ENCODE measurements at places on chromosomes 5 and 9.

DNA sequence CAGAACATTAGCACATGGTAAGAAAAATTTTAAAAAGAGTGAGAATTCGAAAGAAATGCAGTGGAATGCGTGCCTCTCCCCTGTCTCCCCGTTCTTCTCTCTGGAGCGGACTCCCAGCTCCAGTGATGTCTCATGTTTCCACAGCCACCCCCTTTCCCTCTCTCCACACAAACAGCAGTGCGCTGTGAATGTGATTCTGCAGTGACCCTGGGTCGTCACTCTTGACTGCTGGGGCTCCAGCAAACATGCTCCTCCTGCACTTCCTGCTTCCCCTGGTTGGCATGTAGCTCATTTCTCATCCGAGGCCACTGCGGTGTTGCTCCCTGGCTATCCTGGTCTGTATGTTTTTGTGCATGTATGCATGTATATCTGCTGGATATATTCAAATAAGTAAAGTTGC is 13.3 kb downstream of the PHF2 start:
- DNase-seq, result no peak

DNA sequence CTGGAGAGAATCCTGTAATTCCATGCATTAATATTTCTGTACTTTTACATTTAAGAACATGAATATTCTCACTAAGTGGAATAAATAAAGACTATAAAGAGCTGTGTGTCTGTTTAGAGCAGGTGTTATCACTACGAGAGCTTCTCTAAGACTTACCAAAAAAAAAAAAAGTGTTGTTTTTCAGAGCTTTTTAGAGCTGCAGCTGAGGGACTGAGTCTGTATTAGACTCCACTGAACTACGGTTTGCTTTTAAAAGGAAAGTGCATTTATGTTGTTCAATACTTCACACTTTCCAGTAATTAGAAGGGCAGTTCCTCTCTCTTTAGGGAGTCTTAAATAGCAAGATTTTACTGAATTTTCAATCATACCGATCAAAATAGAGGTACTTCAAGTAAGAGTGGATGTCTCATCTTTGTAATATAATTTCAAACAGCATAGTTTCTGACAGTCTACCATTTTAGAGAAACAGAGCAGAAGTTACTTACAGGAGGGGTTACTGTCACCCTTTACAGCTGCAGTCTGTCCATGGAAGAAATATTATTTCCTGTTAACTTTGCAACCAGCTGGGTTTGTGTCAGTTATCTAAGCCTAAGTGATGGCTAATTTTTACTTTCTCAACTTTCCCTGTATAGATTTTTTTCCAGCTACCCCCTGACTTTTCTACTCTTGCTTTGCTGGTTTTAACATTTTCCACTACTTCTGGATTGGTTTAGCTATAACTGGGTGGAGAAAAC is 2.4 kb downstream of the SYK start:
- DNase-seq, result no peak

- no peak for DNase-seq
Observed at GRCh38 chr9:14165376-14166035, 148.4 kb downstream of the NFIB start.

DNA sequence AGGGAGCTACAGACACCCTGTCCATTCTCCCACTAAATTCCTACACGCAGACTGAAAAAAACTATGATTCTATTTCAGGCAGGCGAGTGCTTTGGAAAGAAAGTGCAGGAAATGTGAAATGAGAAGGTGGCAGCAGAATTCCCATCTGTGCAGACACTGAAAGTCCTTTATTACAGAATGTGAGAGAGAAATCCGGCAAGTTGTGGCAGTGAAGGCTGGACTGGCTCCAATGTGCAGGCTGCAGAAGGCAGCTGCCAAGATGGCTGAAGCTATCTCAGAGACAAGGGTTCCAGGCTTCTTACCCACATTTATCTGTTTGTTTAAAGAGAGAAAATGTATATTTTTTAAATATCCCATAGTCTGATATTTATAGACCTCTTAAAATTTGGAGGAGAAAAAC is 161.8 kb upstream of the VLDLR start:
- no peak for DNase-seq

GRCh38 chr9:89939626-89940292 is 334.9 kb downstream of the GADD45G start:
- DNase-seq, result no peak

DNA sequence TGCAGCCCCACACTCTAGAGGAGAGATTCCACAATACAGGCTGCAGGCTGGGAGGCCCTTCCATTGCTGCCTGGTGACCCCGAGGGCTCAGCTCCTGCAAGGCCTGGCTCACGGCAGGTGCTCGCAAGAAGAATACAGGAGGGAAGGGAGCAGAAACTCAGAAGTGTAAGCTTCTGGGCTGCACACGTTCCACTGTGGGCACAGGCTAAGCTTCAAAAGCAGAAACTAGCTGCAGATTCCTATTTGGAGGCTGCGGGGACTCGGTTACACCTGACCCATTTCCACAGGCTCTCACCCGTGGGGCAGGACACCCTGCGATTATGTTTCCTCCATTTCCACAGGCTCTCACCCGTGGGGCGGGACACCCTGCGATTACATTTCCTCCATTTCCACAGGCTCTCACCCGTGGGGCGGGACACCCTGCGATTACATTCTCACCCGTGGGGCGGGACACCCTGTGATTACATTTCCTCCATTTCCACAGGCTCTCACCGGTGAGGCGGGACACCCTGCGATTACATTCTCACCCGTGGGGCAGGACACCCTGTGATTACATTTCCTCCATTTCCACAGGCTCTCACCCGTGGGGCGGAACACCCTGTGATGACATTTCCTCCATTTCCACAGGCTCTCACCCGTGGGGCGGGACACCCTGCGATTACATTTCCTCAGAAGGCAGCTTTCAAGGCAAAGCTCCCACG is 10.3 kb downstream of the LPCAT1 start:
- DNase-seq, result peak; percentile 3

GRCh38 chr5:57600321-57600720 is 117.7 kb upstream of the ACTBL2 start:
- no peak for DNase-seq

DNA sequence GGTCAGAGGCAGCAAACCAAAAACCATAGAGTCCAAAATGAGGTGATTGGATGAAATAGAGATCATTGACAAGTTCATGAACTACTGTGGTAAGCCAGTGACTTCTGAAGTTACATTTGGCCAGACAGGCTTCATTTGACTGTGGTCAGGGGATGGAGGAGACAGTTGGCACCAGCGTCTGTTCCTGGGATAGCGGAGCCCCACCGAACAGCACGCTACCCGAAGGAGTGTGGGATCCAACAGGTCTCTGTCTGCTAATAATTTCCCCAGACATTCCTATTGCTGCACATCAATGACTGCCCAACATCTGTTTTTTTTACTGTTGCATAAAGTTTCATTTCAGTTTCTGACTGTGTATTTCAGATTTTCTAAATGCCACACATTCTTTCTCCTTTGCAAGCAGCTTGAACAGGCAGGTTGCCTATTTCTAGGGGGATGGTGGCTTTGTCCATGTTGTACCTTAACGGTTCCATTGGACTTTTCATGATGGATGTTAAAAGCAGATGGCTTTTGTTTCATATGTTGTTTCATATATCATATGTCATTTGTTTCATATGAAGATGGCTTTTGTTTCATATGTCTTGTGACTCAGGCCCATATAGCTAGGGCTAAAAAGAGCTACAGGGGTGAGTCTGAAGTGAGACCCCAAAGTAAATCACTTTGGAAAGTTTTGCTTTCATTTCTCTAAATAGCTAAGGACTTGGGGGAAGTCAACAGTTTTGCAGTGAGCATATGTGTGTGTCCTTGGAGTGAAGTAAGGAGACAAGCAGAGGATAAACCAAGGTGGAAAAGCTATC is 180.8 kb downstream of the GOLPH3 start:
- no peak for DNase-seq

GRCh38 chr5:2750758-2751464 is 566 bp downstream of the IRX2 start:
- DNase-seq, result no peak

GRCh38 chr5:757931-758697 is 26.4 kb downstream of the ZDHHC11B start:
- DNase-seq, result peak; percentile 11

- DNase-seq, result no peak
Observed at GRCh38 chr5:55324815-55325418, 17.1 kb downstream of the MTREX start.

- no peak for DNase-seq
Observed at GRCh38 chr5:159133041-159133741, 33.5 kb upstream of the EBF1 start.

- DNase-seq, result no peak
Observed at GRCh38 chr9:105376893-105377292, 70.9 kb upstream of the FSD1L start.

DNA sequence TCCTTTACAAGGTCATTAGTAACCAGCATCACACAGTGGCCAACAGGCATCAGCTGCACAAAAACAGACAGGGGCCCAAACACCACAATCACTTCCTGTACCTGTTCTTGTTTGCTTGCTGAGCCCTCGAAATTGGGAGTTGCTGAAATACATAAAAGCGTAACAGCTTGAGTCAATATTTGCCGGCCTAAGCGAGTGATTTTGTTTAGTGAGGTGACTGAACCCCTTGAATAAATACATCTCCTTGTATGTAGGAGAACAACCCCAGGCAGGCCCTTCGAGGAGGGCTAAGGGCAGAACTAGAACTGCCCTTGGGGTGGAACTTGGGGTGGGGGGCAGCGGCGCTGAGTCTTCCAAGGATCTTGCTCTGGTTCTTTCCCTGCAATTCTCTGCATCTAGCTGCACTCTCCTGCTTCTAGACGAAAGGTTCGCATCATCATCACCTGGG is 502.5 kb downstream of the RASEF start:
- no peak for DNase-seq

- no peak for DNase-seq
Observed at GRCh38 chr5:31845361-31845760, 206.4 kb downstream of the PDZD2 start.

GRCh38 chr9:134709512-134710270 is 68.1 kb downstream of the COL5A1 start:
- DNase-seq, result no peak

DNA sequence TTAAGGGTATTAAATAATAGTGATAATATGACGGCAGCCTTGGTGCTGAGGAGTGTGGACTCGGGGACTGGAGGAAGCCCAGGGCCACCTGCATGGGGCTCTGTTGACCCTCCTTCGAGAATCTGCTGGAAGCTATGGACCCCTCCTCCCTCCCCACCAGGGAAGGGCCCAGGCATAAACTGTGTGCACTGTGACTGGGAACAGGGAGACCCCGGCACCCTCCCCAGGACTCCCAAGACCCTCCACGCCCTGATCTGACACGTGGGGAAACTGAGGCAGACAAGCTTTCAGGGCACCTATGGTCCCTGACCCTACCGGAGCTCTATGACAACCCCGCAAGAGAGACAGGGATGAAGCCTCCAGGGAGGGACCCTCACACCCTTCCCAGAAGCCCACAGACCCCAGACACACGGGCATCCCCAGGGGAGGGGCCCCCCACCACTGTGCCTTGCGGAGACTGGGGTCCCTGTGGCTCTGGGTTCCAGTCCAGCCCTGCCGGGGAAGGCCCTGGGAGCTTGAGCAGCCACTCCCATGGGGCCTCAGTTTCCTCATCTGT is 6.5 kb upstream of the EGFL7 start:
- DNase-seq, result no peak

DNA sequence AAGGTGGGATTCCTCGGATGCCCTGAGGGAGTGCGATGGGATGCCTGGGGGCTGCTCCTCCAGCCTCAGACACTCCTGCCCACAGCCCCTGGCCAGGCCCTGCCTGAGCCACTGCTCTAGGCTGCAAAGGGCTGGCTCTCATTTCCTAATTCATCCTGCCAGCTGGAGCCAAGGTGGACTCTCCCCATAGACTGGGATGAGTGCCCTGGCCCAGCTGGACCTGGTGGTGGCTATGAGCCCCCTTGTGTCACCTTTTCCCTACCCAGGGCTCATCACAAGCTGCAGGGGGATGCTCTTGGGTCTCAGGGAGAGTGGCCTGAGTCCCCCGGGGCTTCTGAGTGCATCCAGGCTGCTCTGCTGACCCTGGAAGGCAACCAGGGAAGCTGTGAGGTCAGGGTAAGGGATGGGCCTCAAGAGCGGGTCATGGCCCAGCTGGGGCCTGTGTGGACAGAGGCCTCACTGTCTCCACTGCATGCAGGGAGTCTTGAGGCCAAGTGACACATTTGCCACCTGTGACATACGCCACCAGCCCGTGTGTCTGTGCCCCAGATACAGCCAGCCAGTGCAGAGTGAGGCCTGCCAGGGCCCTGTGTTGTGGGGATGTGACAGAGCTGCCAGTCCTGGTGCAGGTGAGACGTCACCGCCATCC is 102.7 kb upstream of the IER5L start:
- no peak for DNase-seq

- DNase-seq, result no peak
Observed at GRCh38 chr5:14444161-14444560, 137.4 kb upstream of the OTULINL start.

DNA sequence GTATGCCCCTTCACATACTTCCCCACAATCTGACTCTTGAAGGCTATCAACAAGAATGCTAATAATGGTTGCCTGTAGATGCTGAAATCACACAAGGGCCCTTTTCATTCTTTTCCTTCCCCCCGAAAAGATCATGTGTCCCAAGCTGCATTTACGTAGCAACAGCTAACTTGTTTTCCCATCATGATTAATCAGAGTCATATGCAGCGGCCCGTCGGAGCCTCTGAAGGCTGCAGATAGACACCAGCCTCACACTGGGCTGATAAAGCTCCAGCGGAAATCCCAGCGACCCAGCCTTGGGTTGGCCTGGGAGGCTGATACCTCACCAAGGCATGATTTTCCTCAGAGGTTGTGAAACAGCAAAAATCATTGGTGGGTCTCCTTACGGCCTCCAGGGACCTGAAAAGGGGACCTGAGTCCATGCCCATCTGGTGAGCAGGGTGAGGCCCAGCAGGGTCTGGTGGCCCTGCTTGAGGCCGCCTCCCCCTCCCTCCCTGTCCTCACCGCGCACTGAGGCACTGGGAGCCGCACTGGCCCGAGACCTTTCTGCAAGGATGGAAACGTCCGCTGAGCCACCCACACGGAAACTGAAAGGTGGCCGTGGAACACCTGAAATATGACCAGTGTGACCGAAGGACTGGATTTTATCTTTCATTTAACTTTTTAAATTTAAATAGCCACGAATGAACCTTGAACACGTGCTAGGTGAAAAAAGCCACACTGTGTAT is 114.2 kb upstream of the PHYKPL start:
- no peak for DNase-seq

GRCh38 chr5:147668385-147668784 is 114.1 kb downstream of the JAKMIP2 start:
- DNase-seq, result no peak

- DNase-seq, result no peak
Observed at GRCh38 chr9:98201749-98202148, 9.3 kb upstream of the CORO2A start.
